AG09319 (cell line): ENCODE measurements at places on chromosomes 16 and 17.

GRCh38 chr17:31320241-31320640 is 1.2 kb downstream of the EVI2A start:
- no peak for DNase-seq

GRCh38 chr17:82587234-82588086 is 60.8 kb downstream of the WDR45B start:
- no peak for DNase-seq

DNA sequence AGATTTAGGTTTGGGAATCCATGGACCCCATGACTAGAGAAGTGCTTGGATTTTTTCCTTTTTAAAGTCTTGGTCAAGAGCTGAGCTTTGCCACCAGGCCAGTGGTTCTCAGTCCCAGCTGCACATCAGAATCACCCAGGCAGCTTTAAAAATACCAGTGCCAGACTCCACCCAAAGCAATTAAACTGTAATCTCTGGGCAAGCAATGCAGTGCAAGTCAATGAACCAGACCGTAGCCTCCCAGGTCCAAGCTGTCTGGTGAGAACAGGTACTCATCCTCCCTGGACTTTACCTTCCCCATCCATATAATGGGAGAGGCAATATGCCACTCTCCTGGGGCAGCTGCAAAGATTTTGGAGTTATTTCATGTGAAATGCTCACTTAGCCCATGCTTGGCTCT is 223.1 kb upstream of the CDH5 start:
- DNase-seq = no peak

DNA sequence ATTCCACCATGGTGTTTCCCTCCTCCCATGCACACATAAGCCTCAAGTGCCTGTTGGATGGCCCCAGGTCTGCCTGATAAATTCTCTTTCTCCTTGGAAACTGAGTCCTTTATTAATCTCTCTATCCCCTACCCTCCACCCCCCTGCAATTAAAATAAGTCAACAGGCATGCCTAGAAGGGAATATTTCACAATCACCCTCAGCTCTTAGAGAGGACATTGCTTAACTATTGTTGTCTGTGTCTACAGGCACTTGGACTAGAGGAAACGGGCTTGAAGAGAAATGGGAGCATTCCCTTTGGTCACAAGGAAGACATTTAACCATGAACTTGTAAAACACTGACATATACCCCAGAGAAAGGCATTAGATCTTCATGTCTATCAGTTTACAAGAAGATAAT is 39.5 kb downstream of the RCVRN start:
- no peak for DNase-seq

DNA sequence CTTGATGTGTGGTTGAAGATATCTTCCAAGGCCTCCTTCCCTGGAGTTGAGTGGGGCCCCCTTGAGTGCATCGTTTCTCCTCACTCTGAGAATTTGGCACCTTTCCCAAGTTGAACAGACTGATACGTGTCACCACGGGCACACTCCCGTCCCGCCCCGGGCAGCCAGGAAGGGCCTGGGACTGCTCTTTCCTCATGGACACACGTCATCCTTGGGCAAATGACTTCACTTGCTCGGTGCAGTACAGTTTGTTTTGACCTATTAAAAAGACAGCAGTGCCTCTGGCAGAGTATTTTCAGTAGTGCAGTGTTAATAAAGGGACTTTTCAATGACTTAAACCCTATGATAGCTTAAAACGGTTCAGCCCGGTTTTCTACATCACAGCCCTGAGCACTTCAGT is 59.9 kb downstream of the SEC14L1 start:
- no peak for DNase-seq

- no peak for DNase-seq
Observed at GRCh38 chr16:24070851-24071250, 185.3 kb upstream of the CACNG3 start.

GRCh38 chr16:1832838-1833454 is 5.9 kb downstream of the FAHD1 start:
- DNase-seq = no peak

- no peak for DNase-seq
Observed at GRCh38 chr17:43309505-43310332, 75.9 kb upstream of the RNU2-1 start.

- DNase-seq = no peak
Observed at GRCh38 chr16:84391151-84392030, 23.1 kb downstream of the ATP2C2 start.

DNA sequence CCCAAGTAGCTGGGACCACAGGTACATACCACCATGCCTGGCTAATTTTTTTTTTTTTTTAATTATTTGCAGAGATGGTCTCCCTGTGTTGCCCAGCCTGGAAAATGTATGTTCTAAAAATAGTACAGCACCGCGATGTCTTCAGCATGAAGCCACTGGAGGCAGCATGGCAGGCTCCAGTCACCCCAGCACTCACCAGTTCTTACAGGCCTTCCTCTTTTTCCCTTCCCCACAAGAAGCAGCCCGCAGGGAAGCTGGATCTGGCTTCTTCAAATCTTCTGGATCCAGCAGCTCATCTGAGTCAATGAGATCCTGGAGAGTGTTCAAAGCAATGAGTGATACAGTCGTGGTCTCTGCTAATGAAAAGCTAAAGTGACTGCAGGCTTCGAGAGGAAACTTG is 16.2 kb downstream of the CIAPIN1 start:
- DNase-seq = no peak

GRCh38 chr16:77705351-77705750 is 17.0 kb upstream of the NUDT7 start:
- no peak for DNase-seq
